Fibroblast of skin of right quadriceps (primary cell): ENCODE measurements at places on chromosomes 7 and 10.

GRCh38 chr10:116269619-116270018 is 3.4 kb downstream of the GFRA1 start:
- DNase-seq: no peak

DNA sequence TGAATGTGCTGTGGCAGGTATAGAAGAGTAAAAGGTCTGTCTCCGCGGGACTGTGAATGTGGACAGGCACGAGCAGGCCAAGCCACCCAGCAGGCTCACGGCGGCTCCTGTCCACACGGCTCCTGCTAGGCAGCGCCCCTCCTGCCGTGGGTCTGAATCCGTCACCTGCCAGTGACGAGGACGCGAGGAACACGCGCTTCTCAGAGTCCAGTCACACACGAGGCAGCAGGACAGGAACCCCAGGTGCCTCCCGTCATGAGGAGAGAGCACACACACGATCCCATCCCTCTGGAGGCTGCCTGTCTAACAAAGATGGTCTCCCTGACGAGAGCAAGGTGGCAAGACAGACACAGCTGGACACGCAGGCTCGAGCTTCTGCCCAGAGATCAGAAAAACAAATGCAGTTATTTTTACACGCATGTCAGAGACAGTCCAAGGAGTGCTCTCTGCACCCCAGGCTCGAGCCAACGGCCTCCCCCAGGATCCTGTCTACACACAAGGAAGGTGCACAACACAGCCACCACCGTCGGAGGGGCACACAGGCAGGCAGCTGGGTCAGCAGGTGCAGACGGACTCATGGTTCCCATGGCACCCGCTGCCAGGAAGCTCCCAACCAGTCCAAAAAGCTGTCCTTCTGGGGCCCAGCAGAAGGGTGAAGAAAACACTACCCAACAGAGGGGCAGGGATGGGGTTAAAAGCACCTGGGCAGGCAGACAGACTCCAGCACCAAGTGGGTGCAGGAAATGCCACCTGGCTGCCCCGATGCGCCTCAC is 103.2 kb downstream of the MAD1L1 start:
- no peak for DNase-seq

DNA sequence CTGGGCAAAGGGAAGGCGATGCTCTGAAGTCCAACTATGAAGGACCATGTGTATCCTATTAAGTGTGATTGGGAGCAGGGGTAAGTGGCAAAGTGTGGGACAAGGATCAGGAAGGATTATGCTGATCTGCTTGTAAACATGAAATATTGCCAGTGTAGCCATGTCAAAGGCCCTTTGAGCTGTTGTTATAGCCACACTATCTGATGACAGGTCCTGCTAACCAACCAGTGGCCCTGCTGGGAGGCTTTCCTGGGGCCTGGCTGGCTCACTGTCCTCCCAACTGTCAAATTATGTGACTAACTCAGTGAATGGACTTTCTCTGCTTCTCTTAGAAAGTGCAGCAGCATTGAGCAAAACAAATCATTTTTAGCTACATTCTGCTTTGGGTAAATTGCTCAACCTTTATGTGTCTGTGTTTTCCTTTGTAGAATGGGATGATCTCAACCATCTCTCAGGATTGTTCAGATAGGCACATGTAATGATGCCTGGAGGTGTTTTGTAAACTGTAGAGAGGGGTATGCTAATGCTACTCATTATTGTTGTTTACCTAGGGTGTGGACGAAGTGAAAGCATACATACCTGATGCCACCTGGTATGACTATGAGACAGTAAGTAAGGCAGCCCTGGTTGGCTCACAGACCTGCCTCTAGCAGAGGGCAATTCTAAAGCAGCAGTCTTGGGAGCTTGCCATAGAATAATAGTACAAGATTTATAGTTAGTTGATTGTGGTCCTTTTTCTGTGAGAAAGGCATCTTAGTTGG is 47.4 kb downstream of the MGAM2 start:
- DNase-seq: no peak

- DNase-seq: no peak
Measured at GRCh38 chr10:113261161-113261560, 291.7 kb upstream of the HABP2 start.

- DNase-seq: no peak
Measured at GRCh38 chr10:100014071-100014762, 4.5 kb upstream of the DNMBP start.

GRCh38 chr10:116429288-116429977 is 1.8 kb downstream of the PNLIPRP3 start:
- no peak for DNase-seq

DNA sequence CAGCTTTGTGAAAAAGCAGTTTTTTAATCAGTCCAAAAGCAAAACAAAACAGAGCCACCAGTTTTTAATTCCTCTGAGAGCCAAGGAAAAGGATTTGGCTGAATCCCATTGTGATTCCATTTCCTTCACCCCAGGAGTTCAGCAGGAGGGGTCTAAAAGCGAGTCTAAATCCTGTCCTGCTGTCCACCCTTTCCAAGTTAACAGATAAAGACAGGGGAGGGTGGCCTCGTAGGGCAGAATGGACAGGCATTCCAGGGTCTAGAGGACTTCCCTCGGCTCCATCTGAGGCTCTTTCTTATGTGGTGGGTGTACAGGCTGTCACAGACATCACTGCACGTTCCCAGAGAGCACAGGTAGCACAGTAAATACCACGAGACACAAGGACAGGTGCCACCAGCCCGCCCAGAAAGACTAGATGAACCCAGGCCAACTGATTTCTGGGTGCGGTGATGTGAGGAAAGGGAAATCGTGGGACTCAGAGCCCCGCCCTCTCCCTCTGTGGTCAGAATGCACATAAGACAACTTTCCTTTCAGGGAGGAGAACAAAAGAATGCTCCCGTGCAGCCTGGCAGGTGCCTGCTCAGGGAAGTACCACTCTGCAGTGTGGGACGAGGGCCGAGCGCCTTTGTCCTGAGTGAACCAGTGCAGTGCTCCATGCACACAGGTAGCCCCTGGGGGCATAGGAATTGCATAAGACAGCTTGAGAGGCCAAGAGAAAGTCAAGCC is 119.7 kb downstream of the ABLIM1 start:
- no peak for DNase-seq

DNA sequence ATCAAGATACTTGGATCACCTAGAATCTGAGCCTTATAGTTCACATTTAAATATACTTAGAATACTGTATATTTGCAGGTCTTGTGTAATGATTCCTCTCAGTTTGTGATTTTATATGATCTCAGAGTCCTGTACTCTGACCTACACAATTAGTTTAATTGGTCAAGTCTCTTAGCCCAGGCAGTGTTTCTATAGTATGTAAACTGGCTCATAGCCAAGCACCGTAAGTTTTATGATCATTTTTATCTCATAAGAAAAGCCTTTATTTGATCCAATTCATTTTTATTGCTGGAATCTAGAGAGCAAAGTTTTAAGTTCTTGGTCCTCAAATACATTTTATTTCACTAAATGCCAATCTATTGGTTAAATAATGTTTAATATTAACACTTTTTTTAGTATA is 242.2 kb downstream of the MALRD1 start:
- DNase-seq: no peak

DNA sequence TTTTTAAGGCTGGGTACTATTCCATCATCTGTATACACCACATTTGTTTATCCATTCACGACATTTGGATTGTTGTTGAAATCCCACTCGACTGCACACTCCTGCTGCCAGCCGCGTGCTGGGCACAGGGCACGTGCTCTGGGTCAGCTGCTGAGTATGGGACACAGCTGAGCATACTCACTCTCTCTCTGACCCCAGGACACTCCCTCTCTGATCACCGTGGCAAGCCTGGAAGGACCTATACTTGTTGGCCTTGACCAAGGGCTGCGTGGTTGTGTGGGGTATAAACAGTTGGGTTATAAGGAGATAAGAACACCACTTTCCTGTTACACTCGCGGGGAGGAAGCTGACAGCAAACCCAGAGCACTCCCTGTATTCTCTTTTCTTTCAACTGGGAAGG is 153.0 kb upstream of the RHEB start:
- no peak for DNase-seq

- no peak for DNase-seq
Measured at GRCh38 chr7:47991270-47991669, 11.9 kb upstream of the HUS1 start.

GRCh38 chr7:86158111-86158510 is 485.6 kb upstream of the GRM3 start:
- DNase-seq: no peak

- DNase-seq: peak; percentile 15
Measured at GRCh38 chr7:129514683-129515082, 12.4 kb downstream of the SMKR1 start.

GRCh38 chr7:155998328-155998691 is 186.0 kb upstream of the SHH start:
- DNase-seq: no peak

GRCh38 chr10:119131512-119132240 is 27.8 kb downstream of the DENND10 start:
- DNase-seq: no peak

DNA sequence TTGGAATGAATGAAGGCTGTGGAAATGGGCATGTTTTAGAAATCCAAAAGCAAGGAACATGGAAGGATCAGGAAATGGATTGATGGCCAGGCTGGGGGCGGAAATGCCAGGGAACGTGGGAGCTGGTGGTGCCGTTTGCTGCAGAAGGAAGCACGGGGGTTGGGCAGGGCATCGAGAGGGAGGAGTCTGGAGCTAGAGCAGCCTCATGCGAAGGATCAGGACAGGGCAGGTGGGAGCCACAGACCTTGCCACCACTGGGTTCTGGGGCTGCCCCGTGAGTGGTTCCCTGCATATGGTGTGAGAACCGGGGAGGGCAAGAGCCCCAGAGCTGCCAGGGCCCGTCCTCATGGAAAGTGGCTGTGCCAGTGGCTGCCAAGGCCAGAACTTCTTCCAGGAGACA is 193.8 kb upstream of the ZNF32 start:
- no peak for DNase-seq

- DNase-seq: no peak
Measured at GRCh38 chr7:69067397-69067796, 530.9 kb upstream of the AUTS2 start.

- DNase-seq: peak; percentile 81
Measured at GRCh38 chr10:71600849-71601248, 118.7 kb downstream of the C10orf105 start.

- DNase-seq: peak; percentile 94
Measured at GRCh38 chr10:90193240-90193985, 492.0 kb downstream of the KIF20B start.

DNA sequence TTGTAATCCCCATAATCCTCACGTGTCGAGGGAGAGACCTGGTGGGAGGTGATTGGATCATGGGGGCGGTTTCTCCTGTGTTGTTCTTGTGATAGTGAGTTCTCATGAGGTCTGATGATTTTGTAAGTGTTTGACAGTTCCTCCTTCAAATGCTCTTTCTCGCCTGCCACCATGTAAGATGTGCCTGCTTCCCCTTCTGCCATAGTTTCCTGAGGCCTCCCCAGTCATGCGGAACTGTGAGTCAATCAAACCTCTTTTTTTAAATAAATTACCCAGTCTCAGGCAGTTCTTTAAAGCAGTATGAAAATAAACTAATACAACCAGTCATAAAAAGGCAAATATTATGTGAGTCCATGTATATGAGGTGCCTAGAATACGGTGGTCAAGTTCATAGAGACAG is 87.5 kb downstream of the FRMD4A start:
- no peak for DNase-seq

- peak; percentile 1 for DNase-seq
Measured at GRCh38 chr10:128814782-128815181, 652.3 kb upstream of the MGMT start.

GRCh38 chr7:78345979-78346378 is 547.4 kb downstream of the PHTF2 start:
- DNase-seq: no peak

GRCh38 chr7:129877146-129877792 is 75.5 kb downstream of the UBE2H start:
- no peak for DNase-seq

DNA sequence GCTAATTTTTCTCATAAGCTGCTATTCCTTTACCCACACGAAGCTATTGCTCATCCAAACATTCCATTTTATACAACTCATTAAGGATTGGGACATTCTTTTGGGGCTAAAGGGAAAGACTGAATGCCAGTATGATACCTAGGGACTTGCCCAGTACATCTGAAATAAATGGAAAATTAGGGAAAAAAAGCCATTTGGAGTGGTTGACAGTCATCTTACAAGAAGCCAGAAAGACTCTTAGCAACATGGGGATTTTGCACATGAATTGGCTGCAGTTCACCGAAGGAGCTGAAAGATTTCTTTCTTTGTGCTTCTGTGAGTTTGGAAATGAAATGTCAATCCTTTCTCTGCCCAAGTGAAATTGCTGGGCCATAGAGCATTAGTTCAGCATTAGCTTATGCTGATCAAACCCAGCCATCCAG is 43.3 kb upstream of the MTURN start:
- peak; percentile 86 for DNase-seq

GRCh38 chr10:1409392-1409791 is 327.9 kb downstream of the ADARB2 start:
- DNase-seq: no peak
